NCI-H1105 (cell line): ENCODE measurements at places on chromosomes 4 and X.

DNA sequence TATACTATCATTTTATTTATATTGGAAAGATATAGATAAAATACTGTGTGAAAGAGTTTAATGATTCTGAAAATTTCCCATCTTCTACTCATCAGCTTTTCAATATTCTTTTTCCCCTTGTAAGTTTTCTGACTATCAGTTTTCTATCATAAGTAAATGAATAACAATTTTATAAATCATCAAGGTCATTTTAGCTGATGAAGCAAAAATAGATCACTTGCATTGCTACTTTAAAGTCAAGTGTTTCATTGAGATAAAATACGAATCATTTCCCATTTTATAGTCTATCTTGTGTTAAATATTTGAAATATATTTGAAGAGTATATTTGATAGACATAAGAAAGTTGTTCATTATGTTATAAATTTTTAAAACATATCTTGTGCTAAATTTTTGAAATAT lies 811.0 kb upstream of the GALNTL6 start:
- DNase-seq = no peak

DNA sequence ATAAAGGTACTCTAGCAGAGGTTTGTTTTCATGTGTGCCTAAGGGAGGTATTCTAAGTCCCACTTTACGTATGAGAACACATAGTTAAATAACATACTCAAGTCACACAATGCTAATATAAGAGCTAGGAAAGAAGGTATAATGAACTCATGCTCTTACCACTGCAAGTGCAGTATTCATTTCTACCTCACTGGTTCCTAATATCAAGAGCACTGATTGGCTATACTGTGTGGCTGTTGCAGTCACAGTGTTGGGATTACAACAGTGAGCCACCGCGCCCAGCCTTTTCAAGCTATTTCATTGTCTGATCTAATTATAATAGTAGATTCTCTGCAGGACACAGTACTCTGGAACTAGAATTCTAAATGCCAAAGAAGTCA lies 84.0 kb downstream of the PDS5A start:
- no peak for DNase-seq

DNA sequence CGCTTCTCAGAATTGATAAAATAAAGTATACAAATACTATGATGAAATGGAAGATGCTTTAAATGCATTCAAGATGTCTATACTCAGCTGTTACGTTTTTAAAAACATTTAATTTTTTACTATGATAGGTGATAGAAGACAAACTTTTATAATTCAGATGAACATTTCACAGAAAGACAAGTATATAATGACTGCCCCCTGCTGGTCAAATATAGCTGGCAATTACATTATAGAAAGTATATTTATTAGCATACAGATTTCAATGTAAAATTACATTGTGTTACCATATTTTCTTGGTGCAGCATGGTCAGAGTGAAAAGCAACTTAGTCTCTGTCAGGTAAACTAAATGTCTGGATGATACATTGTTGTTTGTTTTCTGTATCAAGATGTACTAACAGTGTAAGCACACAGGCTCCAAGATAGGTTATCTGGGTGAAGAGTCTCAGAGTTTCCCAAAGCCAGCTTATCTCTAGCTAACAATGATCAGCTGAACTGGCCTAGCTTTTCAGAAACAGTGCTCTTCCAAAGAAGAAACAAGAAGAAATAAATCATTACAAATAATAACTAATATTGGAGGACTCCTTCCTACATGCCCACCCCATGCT lies 54.1 kb downstream of the SRPX start:
- no peak for DNase-seq

- DNase-seq = no peak
These were observed 72.6 kb downstream of the SMARCA5 start for GRCh38 chr4:143586080-143586479.

- DNase-seq = no peak
These were observed 2.4 kb downstream of the OTUD4 start for GRCh38 chr4:145177906-145178538.

- DNase-seq = no peak
These were observed 72.7 kb downstream of the AFF2 start for GRCh38 chrX:148573119-148573518.

- DNase-seq = no peak
These were observed 32.6 kb downstream of the ABHD18 start for GRCh38 chr4:127997534-127998388.

GRCh38 chr4:5956285-5957021 lies 61.8 kb downstream of the C4orf50 start:
- peak; percentile 39 for DNase-seq

GRCh38 chr4:183411291-183411861 lies 33.1 kb upstream of the CDKN2AIP start:
- no peak for DNase-seq

GRCh38 chrX:118251271-118251670 lies 94.6 kb upstream of the WDR44 start:
- no peak for DNase-seq

DNA sequence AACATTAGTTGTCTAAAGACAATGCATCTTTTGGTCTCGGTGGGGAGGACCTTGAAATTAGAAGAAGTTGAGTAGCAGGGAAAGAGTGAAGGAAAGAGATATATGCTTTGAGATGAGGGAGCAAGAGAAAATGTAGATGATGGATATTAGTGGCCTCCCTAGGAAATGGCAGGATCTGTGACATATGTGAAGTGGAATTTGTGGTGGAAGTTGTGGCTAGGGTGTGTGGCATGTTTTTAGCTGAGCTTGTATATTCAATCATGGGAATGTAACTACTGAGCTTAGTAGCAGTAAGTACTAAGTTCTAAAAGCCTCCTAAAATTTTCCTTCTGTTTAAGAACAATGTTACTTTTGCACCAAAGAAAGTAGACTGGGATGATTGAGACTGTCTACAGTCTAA lies 382.8 kb upstream of the CTSO start:
- DNase-seq = no peak

- DNase-seq = no peak
These were observed 289.2 kb downstream of the TENM3 start for GRCh38 chr4:182532441-182532840.

- no peak for DNase-seq
These were observed 323.1 kb downstream of the MAPK10 start for GRCh38 chr4:86036736-86037135.
